RWPE1 (cell line): ENCODE measurements at places on chromosomes 1 and 21.

DNA sequence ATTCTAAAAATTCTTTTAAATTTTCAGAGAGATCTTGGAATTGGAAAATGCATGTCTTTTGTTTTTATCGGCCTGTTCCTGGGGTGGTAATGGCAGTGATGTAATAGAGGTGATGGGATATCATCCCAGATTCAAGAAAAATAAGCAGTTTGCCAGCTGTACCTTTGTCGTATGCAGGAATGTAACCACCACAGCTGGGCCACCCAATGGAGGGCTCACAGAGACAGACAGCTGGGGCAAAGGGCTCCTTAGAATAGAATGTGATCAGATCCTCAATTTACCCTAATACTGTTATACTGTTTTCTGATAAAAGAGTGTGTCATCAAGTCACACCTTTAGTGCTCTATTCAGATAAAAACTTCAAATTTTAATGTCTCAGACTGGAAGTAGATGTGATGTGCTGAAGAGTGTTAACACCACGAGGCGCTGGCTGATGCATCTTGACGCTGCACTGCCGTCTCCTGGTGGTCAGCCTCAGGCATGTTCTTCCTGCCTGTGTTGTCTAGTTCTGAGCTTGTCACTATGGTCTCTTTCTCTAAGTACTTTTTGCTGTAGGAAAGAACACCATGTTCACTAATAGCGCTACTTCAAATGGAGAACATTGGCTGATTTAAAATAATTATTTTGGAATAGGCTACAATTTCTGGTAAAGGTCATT, 78.8 kb downstream of the C1orf21 start:
- DNase-seq: no peak

DNA sequence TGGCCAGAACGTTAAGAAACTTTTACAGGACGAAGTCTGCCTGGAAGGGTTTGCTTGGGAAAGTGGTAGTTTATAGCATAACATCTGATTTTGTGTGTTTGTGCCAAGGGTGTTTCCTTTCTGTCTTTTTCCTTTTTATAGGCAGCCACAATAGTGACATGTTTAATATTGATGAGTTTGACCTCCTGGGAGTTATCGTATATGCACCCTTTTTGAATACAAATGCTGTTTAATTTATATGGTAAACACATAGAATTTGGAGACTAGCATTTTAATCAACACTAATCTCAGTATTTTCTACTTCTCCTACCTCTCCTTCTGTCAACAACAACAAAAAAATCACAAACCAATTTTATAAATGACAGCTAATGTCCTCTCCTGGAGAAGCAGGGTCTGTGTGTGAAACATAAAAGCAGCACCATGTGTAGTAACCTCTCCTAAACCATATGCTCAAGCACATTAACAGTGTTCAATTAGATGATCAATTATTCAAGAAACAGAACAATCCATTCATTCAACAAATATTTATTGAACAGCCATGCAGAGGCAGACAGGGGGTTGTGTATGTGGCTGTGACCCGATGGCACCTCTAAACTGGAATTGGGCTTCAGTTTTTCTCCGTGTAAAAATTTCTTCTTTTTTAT, 604 bp upstream of the FMN2 start:
- DNase-seq: no peak

DNA sequence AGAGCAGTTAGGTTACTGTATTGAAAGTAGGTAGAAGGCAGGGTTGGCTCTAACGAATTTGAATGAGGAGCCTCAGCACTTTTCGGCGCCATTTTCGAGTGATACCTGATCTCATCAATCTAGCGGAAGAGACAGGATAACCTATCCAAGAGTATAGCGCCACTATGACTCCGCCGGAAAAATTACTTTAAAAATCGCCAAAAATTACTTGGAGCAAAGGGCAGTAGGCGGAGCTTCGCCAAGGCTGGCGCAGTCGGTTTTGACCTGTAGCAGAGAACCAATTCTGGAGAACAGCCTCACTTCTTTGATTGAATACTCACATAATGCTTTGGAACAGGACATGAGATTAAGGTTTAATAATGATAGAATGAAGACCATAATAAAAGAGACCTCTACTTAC, 25.6 kb downstream of the EFCAB7 start:
- DNase-seq: no peak

- DNase-seq: no peak
Measured at GRCh38 chr1:208098773-208099172, 145.4 kb downstream of the PLXNA2 start.

GRCh38 chr1:229440851-229441537, 7.1 kb upstream of the ACTA1 start:
- DNase-seq: no peak
